ENCODE measurements at places on chromosomes 11 and 22.

GRCh38 chr11:118873804-118874203 lies 9.9 kb upstream of the CXCR5 start:
- no peak for DNase-seq

DNA sequence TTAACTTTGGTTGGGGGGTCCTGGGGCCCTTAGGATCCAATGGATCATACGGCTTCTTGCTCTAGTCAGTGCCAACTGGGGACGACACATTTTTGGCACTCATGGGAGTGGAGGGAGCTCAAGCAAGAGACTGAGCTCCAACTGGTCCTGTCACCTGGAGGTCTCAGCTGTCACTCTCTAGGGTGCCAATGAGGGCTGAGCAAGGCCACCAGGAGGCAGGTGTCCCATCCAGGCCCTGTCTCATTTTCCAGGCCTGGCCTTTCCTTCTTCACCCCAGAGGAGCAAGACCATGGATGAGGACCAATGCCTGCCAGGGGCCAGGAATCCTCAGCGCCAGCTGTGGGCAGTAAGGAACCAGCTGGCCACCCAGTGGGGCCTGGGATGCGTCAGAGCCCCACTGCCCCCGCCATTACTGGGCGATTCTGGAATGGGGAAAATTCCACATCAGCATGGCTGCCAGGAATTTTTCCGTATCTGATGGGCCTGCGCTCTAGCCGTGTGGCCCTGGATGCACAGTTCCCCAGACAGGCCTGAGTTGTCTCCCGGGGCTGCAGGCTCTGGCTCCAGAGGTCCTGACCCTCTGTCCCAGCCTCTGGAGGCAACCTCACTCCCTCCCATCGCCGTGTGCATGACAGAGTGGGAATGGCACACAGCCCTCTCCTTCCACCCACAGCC lies 669 bp upstream of the GAL3ST1 start:
- DNase-seq, result no peak

DNA sequence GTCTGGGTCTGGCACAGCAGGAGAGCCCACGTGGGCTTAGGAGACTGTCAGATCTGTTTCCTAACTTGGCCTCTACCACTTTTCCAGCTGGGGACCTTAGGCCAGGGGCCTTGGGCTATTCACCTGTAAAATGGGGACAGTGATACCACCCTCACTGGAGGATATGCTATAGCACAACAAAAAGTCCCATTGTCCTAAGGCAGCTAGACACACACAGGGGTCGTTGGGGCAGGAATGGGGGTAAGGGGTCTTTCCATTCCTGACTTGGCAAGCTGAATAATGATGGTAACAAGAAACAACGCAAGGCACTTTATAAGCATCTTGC lies 2.6 kb upstream of the SH3BP1 start:
- no peak for DNase-seq

DNA sequence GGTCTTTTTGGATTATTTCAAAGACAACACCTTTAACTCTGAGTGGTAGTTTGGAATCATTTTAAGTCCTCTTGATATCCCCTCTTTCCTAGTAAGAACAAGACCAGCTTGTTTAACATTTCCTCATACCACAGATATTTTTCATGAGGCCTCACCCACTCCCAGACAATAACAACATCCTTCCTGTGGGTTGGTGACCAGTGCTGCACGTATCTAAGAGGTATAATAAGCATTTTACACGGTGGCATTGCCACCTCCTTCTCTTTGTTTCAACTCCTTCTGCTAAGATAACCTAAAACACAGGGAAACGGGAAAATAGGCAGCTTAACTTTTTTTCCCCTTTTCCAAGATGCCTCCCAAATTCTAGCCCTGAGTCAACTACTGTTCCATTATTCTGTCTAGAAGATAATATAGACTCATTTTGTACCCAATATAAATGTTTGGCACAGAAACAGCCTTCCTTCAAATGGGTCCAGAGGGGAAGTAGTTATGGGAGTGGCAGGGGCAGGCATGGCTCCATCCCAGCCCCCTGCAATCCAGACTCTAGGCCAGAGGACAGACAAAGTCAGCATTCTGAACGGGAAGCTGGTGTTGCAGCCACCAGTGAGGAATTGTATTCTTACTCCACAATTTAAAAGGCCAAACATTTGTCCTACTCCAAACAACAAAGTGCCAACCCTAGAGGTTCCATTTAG lies 28.5 kb downstream of the MAML2 start:
- no peak for DNase-seq

- DNase-seq, result peak; percentile 73
Observed at GRCh38 chr11:73215191-73216134, 2.6 kb upstream of the P2RY2 start.

DNA sequence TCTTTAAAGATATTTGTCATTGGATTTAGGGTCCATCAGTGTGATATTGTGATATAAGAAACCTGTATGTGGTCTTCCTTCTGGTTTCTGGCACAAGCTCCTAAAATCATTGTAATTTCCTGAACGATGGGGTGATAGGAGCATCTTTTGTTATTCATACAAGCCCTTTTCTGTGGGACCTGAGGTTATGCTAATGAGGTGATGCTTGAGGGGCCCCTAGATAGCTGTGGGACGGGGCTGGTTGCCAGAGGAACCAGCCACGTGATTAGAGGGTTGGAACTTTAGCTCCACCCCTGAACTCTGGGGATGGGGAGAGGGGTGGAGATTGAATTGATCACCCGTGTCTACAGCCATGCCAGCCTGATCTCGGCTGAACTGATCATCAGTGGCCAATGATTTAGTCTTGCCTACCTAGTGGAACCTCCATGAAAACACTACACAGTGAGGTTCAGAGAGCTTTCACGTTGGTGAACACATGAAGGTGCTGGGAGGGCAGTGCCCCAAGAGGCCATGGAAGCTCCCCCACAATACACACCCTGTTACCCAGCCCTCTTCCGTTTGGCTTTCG lies 62.8 kb downstream of the BCR start:
- no peak for DNase-seq

DNA sequence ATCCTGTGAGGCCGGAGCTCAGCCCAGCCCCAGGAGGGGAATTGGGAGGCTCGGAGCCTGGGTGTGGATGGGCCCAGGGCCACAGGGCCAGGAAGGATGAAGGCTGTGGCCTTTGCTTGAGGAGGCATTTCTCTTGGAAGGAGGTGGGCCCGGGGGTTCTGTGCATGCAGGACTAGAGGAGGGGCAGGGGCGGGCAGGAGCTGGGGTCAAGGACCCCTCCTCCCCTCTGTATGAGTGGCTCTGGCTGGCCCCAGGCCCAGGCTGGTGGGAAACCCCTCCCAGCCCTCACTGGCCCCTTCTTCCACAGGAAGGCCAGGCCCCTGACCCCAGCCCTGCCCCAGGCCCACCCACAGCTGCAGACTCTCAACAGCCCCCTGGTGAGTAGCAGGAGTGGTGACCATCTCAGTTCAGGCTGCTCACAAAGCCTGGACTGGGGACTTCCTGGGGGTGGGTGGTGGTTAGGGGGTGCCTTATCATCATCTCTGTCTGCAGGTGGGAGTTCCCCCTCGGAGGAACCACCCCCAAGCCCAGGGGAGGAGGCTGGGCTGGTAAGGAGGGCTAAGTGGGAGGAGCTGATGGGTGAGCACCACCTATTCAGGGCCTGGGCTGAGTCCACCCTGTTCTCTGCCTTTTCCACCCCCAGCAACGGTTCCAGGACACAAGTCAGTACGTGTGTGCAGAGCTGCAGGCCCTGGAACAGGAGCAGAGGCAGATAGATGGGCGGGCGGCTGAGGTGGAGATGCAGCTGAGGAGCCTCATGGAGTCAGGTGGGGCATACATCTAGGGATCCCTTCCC lies 6.0 kb downstream of the KCNK7 start:
- no peak for DNase-seq
